Skeletal muscle cell (primary cell): ENCODE measurements at places on chromosomes 12 and 14.
A peak's percentile ranks its signal among the peaks of the same experiment; 100 is the strongest.

- DNase-seq = no peak
Measured at GRCh38 chr12:14612898-14613445, 45.3 kb upstream of the PLBD1 start.

DNA sequence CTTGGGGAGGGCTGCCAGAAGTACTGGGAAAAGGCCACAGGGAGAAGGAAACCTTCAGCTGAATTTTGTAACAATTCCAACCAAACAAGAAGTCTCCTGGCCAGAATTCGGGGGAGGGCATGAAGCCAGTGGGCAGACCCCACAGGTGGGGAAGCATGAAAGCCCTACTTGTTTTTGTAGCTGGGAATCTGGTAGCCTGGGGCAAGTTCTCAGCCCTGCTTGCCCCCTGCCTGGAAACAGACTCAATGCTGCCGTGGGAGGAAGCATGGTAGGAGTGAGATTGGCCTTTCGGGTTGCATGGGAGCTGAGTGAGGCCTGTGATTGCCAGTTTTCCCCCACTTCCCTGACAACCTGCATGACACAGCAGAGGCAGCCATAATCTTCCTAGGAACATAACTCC, 259.2 kb upstream of the RMST start:
- no peak for DNase-seq

- no peak for DNase-seq
Measured at GRCh38 chr14:75847584-75847983, 134.2 kb downstream of the TGFB3 start.

DNA sequence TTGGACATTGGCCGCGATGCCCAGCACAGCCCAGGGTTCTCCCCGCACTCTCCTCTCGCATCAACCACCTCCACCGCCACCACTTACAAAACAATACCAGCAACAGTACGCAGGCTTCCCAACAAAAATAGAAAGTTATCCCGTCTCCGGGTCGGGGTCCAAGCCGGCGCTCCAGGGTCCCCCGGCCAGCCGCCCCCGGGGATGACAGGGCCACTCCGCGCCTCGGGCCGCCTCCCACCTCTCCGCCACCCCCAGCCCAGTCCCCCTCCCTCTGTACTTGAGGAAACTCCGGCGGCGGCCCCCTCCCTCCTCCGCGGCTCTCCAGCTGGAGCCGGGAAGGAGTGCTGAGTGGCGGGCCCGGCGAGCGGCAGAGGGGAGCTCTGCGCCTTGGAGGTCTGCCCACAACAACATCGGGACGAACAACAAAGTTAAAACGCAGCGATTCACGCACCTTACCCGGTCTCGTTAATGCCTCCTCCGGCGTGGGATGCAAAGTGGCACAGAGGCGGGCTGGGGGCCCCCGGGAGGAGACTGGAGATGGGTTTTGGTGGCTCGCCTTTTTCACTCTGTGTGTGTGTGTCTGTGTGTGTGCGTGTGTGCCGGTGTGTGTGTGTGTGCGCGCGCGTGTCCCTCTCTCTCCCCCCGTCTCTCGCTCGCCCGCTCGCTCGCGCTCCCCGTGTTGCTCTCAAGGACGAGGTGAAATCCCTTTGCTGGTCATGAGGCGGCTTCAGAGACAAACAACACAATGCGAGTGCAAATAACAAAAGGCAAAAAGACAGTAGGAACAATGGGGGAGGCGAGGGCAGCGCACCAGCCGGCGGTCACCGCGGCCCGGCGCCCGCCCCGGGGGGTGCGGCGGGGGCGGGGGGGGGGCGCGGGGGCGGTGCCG, 386.8 kb downstream of the BCAT1 start:
- no peak for DNase-seq

DNA sequence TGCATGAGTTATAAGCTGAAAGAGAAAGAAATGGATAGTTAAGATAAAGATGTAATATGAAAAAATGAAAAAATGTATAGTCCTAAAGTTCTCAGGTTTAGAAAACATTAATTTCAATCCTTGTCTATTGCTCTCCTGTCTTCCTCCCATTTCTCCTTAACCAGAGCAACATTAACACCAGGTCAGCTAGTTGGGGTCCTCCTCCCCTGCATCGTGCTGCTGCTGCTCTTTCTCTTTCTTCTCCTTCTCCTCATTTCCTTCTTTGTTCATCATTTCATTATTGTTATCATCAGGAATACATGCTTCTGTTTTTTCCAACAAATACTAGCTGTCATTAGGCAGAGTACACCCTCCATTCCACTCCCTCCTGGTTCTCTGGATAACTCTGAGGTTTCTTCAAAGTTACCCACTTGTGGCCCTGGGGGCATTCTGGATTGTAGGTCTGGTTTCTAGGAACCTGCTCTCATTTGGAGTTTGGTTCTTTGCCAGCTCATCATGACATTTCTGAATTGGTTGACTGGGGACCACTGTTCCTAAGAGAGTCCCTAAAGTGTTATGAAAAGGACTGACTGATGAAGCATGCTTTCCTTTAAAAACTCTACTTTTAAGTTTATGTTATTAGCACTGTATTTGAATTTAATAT, 17.0 kb downstream of the ACSS3 start:
- DNase-seq = no peak

DNA sequence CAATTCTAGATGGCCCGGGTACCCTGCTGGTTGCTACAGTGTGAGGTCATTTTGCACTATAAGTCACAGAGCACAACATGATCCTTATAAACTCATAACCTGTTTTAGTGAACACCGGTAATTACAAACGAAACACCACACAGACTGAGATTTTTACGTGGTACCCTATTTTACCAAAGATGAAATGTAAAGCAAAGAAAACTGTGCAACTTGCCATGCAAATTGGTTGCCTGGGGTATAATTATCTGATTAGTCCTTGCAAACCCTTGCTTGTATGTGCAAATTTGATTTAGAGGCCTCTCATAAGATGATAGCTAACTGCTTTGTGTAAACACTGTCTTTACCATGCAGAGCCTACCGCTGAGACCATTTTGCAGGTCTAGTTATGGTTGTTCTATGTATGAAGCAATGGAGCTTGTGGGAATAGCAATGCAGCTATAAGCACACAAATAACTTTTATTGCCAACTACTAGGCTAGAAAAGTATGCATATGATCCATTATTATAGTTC, 372.1 kb upstream of the FAR2 start:
- no peak for DNase-seq

DNA sequence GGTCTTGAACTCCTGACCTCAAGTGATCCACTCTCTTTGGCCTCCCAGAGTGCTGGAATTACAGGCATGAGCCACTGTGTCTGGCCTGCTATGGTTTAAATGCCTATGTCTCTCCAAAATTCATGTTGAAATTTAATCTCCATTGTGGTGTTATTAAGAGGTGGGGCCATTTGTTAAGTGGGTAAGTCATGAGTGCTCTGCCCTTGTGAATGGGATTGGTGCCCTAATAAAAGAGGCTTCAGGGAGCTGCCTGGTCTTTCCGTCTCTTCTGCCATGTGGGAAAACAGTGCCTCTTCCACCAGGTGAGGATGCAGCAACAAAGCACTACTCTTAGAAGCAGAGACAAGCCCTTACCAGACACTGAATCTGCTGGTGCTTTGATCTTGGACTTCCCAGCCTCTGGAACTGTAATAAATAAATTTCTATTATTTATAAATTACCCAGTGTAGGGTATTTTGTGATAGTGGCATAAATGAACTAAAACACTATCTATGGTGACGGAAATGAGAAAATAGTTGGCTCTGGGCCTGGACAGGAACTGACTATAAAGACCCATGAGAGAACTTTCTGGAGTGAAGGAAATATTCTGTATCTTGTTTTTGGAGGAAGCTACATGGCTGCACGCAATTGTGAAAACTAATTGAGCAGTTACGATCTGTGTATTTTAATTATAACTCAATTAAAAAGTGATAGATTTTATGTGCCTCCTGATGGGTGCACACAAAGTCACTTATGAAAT, 12.1 kb upstream of the ATP23 start:
- DNase-seq = no peak

DNA sequence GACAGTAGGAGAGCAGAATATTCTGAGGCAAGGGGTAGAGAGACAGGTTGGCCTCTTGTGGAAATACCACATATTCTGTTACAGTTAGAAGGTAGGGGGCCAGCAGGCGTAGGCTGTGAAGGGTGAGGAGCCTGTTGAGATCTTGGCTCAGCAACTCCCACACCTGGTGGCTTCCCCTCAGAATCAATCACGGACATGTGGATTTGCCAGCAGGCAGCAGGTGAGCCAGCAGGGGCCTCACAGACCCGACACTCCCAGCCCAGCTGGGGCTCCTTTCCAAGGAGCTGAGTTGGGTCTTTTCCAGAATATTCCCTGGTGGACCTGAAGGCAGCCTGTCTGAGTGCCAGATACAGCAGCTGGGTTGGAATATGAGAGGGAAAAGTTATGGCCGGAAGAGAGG, 150.0 kb upstream of the CRY1 start:
- DNase-seq = no peak

GRCh38 chr12:39795481-39795880, 175.9 kb upstream of the ABCD2 start:
- no peak for DNase-seq

DNA sequence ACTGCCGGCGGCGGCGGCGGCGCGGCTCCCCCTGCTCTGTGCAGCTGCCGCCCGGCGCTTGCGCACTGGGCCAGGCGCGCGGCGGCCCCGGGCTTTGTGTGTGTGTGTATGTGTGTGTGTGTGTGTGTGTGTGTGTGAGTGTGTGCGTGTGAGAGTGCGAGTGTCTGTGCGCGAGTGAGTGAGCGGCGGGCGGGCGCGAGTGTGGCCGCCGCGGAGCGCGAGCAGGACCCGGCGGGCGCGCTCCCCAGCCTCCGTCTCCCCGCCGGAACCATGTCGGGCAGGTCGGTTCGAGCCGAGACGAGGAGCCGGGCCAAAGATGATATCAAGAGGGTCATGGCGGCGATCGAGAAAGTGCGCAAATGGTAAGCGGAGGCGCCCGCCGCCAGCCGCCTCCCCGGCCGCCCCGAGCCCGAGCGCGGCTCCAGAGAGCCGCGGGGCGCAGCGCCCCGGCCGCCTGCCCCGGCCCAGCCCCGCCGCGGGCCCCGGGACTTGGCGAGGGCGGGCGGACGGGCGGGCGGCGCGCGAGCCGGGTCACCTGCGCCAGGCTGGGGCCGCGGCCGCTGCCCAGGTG, at the start of gene BCL7A:
Gene BCL7A (plus strand): TSS at position 63 of the 571 bp plus-strand sequence. CDS start 208 bp downstream, at position 271.
- DNase-seq = peak; percentile 31

DNA sequence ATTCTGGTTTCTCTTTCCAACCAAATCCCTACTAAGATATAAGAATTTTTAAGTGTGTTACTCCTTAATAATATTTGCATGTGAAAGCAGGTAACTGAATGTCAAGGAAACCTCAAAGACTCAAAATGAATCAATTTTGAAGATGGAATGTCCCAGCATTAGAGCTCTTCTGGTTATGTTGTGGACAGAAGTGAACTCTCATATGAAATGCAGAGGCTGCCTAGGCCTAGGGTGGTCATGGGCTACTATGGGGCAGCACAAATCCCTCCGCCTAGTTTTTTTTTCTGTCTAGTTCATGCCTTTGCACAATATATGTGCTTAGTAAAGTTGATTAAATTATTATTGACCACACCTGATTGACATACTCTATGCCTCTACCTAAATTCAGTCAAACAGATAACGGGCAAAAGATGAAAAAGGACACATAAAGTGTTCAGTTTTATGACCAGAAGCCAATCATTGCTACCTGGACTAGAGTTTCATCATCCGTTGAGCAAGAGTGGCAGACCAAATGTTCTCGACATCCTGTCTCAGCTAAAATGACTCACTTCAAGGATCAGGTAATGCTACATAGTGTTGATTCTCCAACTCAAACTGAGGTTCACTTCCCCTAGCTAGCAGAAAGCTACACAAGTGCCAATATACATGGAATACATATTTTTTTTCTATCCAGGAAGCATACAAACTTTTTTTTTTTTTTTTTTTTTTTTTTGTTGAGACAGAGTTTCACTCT, 1211.4 kb downstream of the VRK1 start:
- no peak for DNase-seq

- peak; percentile 68 for DNase-seq
Measured at GRCh38 chr14:61934385-61934784, 172.2 kb downstream of the SNAPC1 start.

- DNase-seq = no peak
Measured at GRCh38 chr12:59980476-59980875, 384.6 kb downstream of the SLC16A7 start.

DNA sequence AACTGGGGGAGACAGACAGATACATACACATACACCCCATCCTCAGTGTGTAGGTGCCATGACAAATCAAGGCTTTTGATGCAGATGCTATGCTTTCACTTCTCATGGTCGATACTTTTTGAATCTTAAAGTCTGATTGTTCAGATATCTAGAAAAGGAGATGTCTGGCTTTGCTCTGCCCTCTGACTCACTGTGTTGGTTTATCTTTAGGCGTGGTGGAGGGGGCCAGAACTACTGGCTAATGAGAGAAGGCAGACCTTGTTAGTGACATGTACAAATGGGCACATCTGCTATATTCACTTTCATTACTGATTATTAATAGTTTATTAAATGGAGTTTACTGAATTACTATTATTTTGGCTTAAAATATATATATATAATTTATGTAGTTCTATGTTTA, 444.3 kb upstream of the RGS6 start:
- no peak for DNase-seq

DNA sequence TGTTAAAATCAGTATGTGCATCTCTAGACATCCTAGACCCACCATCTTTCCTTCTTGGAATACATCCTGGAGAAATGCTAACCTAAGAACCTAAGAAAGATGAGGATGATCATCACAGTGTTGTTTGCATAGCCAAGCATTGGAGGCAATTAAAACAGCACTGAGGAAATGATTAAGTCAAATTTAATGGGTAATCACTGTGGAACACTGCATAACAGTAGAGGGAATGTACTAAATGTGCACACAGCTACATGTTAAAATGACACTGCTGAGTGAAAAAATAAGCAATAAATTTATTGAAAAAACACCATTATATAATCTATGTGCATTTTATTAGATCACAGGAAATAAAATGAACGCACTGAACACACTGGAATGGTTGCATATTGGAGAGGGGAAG, 987.1 kb upstream of the SEL1L start:
- no peak for DNase-seq

DNA sequence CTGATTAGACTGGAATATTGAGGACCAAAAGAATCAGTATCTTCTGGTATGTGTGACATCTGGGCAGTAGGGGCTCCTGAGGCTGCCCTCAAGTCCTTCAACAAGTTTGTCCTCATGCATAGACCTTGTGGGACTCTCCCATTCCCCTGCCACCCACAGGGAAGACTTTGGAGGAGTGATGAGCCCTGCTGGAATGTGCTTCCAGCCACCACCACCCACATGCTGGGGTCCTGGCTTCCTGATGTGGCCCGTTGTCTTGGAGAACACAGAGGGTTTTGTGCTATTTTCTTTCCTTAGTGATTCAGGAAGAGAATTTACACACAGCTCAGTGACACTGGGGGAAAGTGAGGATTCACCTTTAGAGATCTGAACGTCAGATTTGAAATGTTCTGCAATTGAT, 29.2 kb upstream of the SEL1L start:
- DNase-seq = no peak

GRCh38 chr14:55547650-55548315, 32.2 kb upstream of the KTN1 start:
- DNase-seq = no peak
